Right hindlimb (tissue), 1 donor: ENCODE measurements at places on chromosomes 1 and 21.
A peak's percentile ranks its signal among the peaks of the same experiment; 100 is the strongest.

GRCh38 chr1:196063294-196063693, 544.9 kb downstream of the KCNT2 start:
- no peak for DNase-seq

DNA sequence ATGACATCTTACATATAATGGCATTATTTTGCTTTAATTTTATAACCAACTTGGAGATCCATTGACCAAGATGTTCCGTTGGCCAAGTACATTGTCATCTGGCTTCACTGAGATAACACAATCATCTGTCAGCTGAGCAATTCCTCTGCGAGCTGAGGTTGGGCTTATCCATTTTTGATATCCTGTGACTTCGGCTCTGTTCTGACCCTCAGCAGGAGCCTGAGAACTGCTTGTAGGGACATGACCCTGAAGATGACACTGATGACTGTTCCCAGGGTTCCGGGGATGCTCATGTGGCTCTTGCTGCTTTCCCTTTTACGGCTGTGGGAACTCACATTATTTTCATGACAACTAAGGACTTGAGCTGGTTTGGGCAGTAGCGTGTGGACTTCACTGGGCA, 51.2 kb downstream of the TLR5 start:
- no peak for DNase-seq

GRCh38 chr1:221097479-221098281, 218.4 kb downstream of the HLX start:
- DNase-seq: no peak

DNA sequence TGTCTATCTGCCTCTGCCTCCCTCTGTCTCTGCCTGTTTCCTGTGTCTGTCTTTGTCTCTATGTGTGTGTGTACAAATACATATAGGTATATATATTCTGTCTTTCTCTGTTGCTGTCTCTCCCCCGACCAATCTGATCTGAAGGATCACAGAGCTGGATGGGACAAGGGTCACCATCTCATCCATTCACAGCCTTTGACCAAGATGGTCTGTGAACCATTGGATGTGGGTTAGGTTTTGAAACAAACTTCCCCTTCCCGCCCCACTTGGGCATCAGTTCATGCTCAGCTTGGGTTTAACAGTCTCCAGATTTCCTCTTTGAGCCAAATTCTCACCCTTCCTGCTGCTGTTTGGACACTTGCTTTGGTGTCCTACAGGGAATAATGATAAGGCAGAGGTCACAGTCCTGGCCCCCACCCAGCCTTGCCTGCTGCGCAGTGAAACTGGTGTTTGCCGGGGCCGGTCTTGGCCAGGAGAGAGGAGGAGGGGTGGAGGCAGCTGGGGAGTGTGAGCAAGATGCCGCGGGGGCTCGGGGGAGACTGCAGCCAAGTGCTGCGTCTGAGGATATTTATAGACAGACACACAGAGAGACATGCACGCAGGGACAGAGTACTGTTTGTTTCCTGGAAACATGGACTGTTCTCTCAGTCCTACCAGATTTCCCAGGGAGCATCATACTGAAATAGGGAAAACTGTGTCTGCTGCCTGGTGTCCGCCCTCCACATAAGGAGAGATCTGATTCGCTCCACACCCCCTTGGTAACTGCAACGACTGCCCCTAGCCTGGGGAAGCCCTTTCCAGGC, 27.0 kb upstream of the BTG2 start:
- DNase-seq: peak; percentile 94

GRCh38 chr1:79004916-79005315, 1.6 kb downstream of the ADGRL4 start:
- DNase-seq: no peak

DNA sequence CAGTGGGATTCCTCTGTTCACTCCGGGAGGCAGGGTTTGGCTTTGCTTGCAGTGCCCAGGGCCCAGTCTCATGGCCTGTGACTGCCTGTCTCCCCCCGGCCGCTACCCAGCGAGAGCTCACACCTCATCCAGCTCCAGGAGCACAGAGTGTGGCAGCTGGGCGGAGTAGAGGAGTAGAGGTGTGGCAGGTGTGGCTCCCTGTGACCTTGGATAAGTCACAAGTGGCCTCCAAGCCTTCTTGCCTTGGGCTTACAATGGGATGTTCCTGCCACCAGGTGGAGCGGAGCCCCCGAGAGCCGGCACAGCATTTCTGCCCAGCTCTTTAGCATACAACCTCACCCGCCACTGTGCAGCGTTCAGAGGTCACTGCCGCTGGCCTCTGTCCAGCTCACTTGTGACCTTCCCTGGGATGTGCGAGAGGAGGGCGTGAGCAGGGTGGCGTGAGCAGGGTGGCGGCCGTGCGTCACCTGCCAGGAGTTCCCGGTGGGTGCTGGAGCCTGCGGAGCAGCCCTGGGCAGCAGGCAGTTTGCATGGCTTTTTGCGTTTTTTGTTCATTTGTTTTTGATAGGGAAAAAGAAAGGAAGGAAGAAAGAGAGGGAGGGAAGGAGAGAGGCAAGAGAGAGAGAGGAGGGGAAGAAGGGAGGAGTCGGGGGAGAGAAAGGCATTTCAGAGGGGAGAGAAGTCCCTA, 42.4 kb downstream of the CRYAA start:
- peak; percentile 39 for DNase-seq

DNA sequence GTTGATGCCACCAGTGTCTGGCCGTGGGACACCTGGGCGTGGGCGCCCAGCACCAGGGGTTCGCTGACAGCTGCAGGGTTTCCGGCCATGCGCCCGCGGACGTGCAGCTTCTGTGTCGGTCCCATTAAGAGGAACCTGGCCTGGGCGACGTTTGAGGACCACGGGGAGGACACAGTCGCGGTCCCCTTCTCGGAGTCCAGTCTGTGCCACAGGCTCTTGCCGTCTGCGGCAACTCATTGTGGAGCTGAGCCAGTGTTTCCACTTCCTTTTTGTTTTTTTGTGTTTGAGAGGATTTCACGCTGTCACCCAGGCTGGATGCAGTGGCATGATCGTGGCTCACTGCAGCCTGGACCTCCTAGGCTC, 1.6 kb upstream of the C1orf159 start:
- DNase-seq: peak; percentile 27

- no peak for DNase-seq
These were observed 1.2 kb upstream of the CCDC28B start for GRCh38 chr1:32199043-32199716.

DNA sequence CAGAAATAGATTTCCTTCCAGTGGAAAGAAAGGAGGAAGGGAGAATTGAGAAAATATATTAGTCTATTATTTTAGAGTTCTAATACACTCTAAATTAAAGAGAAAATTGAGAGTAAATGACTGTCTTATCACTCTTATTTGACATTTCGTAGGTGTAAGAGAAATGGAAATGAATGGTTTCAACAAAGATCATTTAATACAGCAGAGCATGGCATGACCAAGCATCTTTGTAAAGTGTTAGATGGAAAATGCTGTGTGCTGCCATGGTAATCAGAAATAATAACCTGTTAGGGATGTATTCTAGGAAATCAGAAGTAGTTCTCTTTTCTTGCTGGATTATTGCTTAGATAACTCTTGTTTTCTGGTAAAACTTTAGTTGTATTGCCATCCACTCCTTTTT, 90.9 kb downstream of the GIPC2 start:
- DNase-seq: no peak

DNA sequence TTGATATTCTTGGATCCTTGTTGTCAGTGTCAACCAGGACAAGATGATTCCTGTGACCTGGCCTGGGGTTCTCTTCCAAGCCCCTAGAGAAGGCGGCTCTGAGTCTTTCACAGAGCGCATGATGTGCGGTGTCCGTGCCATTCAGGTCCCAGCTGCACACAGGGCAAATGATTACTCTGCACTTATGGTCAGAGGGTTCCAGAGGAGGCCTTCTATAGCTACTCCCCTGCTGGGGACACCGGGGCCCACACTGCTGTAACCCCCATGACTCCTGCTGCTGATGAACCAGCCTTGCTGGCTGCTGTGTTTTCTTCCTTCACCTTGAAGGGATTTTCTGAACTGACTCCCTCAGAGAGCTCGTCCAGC, 1.5 kb downstream of the PTGFRN start:
- peak; percentile 39 for DNase-seq

DNA sequence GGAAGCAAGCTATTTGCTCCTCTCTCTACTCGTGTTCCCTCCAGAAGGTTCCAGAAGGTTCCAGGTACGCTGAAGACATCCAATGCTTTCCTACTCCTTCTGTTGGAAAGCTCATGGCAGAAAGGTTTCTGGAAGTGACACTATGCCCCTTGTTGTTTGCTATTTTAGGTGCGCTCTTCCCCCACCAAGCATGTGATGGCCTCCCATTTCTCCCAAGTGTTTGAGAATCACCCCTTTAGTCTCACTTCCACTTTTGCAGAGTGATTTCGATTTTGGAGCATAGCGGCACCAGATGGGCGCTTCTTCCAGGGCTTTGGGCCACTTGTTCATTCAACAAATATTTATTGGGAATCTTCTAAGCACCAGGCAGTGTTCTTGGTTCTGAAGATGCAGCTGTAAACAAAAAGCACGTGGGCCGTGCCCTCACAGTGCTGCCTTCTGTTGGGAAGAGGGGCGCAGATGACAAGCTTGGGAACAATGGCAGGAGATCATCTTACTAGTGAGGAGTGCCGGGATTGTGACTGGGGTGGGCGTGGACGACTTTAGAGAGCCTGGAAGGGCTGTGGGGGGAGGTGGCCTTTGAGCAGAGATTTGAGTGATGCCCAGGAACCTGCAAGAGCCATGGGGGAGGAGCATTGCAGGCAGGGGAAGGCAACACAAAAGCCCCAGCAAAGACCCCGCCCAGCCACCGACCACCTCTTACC, 43.0 kb upstream of the TARDBP start:
- no peak for DNase-seq

DNA sequence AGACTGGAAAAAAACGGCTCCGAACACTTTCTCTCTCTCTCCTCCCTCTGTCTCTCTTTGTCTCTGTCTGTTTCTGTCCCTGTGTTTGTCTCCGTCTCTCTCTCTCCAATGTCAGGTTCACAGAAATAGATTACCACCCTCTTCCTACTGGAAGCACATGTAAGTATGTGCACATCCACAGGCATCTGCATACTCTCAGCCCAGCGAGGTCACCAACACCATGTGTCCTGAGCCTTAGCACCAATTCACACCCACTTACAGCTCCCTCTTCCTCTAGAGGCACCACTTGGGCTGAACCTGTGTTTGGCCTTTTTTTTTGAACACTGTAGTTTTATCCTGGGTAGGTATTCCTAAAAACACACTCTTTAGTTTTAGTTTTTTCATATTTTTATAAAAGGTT, 130.5 kb downstream of the ETS2 start:
- DNase-seq: no peak

DNA sequence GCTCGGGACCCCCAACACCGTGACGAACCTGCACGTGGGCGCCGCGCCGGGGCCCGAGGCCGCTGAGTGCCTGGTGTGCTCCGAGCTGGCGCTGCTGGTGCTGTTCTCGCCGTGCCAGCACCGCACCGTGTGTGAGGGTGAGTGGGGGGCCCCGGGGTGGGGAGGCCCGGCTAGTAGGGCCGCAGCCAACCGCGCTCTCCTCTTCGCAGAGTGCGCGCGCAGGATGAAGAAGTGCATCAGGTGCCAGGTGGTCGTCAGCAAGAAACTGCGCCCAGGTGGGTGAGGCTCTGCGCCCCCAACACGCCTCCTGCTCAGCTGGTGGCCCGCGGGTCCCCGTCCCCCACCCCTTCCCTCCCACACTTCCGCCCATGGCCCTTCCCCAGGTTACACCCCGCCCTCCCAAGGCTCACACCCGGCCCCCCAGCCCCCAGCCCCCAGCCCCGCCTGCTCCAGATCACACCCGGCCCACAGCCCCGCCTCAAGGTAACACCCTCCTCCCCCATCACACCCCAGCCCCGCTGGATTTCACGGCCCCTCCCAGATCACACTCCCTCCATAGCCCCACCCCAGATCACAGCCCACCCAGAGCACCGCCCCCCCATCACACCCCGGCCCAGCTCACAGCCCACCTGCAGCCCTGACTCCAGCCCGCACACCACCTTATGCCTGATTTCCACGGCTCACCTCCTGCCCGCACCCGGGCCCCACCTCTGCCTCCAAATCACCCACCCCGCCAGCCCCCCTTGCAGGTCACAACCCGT, 2.4 kb upstream of the MMP23B start:
- peak; percentile 43 for DNase-seq

DNA sequence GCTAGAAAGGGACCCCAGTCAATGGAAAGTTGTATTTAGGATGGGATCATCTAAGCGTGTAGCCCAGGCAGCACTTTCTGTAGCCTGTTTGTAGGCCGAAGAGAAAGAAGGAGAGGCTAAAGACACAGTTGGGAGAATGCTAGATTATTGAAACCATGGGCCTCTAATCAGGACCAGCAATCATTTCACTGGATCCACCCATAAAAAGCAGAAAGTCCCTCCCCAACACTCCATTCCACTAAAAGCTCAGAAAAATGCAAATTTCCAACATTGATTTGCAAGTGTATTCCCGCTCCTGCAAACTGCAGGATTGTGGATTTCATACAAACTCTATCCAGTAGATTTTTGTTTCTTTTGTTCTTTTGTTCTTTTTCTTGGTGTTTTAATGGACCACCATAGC, 51.2 kb upstream of the FMOD start:
- DNase-seq: no peak

DNA sequence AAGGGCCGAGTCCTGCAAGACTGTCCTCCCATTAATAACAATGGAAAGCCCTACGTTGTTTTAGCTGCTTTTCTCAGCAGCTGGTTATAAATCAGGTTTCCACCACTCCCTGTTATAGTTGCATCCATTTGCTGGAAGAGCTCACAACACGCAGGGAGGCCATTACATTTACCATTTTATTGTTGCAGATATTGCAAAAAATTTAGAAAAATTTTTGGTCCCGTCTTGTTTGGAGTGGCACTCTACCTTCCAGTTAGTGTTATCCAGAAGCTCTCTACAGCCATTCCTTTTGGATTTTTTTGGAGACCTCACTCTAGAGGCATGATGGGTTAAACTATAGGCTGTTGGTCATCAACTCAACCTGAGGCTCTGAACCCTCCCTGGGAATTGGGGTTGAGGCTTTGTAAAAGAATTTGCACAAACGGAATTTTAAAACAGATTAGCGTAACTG, 1532.1 kb upstream of the TPTE start:
- DNase-seq: no peak

GRCh38 chr1:84107955-84108354, 36.1 kb upstream of the PRKACB start:
- DNase-seq: no peak

GRCh38 chr1:64098436-64098835, 105.0 kb upstream of the UBE2U start:
- DNase-seq: no peak

DNA sequence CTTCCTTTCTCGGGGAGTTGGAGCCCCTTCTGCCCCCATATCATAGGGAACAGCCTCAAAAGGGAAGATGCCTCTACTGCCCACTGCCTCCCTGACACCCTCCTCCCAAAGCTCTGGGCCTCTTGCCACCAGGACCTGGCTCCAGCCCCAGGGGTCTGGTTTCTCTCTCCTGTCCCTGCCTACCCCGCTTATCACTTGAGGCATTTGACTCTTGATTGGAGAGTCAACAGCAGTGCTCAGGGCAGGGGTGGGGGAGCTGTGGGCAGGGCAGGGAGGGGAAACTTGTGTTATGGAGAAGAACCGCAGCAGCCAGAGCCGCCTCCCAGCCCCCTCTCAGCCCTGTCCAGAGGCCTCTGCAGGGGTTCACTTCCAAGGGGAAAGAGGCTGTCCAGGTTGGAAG, 573 bp downstream of the TRIM63 start:
- DNase-seq: no peak

- no peak for DNase-seq
These were observed 8.1 kb upstream of the LEFTY1 start for GRCh38 chr1:225896937-225897549.

- no peak for DNase-seq
These were observed 125.3 kb downstream of the SIPA1L2 start for GRCh38 chr1:232504651-232505050.

- DNase-seq: no peak
These were observed 449.9 kb downstream of the NUF2 start for GRCh38 chr1:163771637-163772036.
